COLO829 (cell line): ENCODE measurements at places on chromosomes 6 and 20.

DNA sequence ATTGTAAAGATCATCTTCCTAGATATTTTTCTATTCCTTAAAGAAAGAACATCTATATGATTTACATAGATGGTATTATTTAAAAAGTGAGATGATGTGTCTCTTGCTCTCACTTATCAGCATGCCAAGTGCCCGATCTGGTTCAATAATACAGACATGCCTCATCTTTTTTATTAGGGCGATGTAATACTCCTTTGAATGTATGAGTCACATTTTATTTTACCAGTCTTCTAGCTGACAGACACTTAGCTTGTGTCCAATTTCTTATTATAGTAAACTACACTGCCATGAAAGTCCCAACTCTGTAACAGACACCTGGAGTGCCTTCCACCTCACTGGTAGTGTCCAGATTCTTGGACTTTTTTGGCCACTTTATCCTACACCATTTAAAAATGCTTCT lies 586.6 kb upstream of the BTBD3 start:
- no peak for DNase-seq

DNA sequence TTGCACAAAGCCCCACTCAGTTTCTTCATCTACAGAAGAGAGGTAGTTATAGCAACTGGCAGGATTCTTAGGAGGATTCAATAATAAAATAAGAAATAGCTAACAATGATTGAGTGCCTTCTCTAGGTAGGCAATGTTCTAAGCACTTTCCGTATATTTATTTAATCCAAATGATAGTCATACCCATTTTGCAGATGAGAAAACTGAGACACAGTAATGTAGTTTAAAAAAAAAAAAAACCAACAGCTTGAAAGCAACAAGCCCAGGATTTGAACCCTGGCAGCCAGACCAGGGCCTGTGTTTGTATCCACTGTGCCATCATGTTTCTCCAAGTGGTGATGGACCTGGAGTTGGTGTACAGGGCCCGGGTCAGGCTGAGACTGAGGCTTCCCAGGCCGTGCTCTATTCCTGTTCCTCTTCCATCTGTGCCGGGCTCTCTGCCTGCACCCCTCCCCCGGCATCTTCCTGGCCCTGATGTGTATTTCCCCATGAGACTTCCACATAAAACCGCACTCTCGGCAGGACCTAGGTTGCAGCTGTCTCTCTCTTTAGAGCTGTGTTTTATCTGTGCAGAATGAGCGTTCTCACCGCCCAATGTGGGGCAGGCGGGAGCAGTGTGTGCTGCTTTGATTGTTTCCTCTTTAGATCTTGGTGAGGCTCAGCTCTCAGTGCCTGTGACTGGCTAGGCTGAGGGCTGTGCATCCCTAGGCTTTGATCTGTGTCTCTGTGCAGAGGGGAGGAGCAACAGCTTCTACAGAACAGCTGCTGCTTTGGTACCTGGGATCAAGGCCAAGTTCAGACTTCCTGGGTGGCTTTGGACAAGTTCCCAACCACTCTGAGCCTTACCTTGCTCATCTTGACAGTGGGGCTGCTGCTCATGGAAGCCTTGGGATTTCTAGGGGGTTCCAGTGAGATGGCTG lies 49.5 kb downstream of the TOX2 start:
- DNase-seq = no peak

DNA sequence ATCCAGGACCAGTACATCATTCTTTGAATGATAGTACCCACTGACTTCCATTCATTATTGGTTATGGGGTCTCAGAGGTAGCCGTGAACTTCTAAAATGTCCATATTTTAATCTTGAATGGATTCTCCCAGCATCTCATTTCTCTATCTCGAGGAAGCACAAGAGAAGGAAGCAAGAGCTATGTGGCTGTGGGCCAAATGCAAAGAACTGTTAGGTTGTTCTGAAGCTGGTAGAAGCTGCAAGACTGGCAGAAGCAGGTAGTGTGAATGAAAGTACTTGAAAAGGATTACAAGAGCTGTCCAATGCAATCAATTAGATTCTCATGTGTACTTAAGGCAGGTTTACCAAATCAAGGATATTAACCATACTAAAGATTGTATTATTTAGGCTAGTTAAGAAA lies 1131.8 kb downstream of the GRIK2 start:
- no peak for DNase-seq

GRCh38 chr6:82607998-82608725 lies 244.5 kb downstream of the TPBG start:
- DNase-seq = no peak

GRCh38 chr6:24394780-24395437 lies 7.8 kb upstream of the MRS2 start:
- DNase-seq = no peak

DNA sequence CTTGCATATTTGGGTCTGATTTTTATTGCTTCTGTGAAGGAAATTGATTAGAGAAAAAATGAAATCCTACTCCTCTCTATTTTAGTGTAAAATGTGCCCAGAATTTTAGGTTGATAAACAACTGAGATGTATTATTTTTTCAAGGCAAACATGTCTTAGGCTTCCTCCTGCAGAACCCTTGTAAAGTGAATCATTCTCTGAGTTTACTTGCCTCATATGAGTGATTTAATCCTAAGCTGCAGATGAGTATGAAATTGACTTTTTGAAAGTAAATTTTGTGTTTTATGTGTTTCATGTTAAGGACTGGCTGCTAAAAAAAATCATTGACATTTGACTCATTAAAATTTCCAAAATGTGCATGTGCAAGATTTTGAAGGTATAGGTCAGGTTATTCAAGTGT lies 138.5 kb upstream of the PHACTR1 start:
- no peak for DNase-seq

DNA sequence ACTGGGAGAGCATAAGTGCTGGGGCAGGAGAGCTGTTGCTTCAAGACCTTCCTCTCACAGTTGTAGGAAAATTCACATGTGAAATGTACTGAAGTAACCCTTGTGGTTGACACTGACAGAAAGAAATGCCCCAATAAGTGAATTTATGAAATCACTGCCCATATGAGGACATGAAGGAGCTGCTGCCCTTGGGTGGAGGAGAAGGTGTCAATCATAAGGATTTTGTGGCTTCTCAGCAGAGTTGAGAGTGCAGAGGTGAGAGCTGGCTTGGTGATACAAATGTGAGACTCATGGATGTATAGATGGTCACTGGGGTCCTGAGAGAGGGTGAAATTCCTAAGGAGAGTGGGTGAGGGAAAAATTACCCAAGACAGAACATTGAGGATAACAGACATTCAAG lies 33.9 kb upstream of the CMTR1 start:
- no peak for DNase-seq

DNA sequence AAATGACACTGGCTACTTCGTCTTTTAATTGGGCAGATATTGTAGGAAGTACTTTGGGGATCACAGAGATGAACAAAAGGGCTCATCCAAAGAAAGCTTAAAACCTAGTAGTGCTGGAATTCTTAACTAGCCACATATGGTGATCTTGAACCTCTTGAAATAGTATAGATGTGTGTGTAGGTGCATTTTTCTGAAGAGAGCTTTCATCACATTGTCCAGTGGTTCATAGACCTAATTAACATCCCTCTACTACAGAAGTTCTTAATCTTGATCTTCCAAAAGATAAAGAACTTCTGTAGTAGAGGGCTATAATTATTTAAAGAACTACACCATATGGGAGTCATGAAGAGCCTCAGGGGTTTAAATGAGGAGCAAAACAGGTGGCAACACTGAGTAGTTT lies 2.3 kb upstream of the PRIM2 start:
- no peak for DNase-seq

- DNase-seq = no peak
These were observed 20.2 kb upstream of the C6orf141 start for GRCh38 chr6:49530141-49530776.

DNA sequence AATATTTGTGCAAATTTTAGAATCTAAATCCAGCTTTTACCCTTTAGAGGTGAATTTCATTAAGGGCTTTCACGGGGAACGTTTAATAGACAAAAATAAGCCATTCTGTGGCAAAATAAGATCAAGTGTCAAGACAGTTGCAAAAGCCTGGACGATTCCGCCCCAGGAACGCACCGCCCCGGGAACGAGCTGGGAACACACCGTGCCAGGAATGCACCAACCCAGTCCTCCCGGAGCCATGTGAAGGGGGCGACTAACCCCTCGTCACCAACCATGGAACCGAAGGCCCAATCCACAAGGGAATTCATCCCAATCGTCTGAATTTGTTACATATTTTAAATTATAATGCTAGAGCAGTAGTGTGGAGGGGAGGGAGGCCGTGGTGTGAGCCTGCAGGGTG lies 20.8 kb upstream of the TCFL5 start:
- DNase-seq = no peak

GRCh38 chr20:50249447-50250388 lies 59.1 kb downstream of the CEBPB start:
- no peak for DNase-seq

GRCh38 chr6:115838763-115839401 lies 221.8 kb downstream of the FRK start:
- peak; percentile 28 for DNase-seq

DNA sequence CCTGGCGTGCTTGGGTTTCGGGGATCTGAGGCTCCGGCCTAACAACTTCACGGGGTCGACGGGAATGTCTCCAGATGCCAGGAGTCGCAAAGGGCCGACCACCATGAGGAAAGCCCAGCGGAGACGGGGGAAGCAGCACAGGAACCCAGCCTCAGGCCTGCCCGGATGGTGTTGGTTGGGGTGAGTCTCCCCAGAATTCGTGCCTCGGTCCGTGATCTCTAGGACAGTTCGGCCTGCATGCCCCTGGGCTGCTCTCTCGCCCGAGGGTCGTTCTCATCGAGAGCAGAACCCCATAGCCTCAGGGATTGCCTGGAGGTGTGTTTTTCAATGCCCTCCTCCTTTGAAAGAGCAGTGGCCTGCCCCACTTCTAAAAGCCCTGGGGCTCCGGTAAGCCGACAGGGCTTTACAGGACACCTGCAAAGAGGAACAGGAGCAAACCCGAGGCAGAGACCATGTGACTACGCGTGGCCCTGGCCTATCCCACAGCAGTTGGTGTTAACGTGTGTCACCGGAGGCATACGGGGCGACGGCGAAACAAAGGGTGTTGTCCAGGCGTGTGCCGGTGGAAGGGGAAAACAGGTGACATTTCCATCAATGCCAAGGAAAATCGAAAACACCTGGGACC lies 973.1 kb upstream of the DEFB115 start:
- DNase-seq = no peak

DNA sequence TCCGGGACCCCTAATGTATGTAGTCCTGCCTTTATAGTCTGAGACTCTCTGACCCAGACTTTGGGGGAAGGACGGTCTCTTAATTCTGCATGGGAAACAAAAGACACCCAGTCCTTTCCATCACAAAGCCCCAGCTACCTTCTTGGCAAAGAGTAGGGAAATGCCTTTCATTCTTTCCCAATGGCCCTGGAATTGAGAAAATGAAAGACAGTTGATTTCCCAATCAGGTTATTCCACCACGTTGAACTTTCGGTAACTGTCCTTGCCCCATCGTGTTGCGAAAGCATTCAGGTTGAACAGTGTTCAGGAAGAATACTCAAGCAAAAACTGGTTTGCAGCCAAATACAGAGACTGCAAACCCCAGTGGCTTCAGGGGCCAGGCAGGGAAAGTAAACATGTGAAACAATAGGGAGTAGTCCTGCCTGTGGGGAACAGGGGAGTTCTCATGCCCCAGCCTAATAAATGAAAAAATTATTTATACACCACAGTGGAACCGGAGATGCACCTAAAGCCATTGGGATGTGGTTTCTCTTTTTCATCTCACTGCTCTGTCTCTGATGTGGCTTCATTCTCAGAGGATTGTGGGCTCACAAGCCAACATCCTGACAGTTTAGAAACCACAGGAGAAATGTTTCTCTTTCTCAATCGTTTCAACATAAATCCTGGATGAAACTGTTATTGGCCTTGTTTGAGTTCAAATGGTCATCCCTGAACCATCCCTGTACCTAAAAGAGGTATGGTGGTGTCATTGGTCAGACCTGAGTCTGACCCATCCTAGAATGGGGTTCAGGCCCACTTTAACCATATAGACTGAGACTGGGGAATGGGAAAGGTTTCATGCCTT lies 44.2 kb upstream of the SLC9A8 start:
- no peak for DNase-seq

DNA sequence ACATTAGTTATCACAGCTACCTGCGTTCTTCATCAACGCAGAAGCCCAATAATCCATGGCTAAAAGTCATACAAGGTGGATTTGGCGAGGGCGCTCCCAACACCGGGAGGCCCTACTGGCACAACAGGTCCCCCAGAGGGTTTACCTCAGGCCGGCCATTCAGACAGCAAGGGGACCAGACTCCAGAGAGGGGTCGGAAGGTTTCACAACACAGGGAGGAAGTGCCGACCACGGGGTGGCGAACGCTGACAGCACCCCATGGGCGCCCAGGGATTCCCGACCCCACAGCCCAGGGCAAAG lies 1515.9 kb upstream of the DEFB115 start:
- DNase-seq = no peak

DNA sequence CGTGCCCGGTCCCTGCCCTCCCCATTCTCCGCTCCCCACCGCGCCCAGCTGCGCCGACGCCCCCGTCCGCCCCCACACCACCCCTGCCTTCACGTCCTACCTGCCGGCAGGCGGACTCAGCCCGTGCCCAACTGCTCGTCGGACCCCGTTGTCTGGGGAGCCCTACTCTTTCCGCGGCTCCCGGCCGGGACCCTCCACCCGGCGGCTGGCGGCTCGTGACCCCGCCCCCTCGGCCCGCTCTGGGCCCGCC lies at the start of gene SERAC1:
Gene SERAC1 (minus strand): TSS at position 223 of the 250 bp plus-strand sequence. CDS start 9,899 bp downstream, outside the sequence.
- DNase-seq = no peak

DNA sequence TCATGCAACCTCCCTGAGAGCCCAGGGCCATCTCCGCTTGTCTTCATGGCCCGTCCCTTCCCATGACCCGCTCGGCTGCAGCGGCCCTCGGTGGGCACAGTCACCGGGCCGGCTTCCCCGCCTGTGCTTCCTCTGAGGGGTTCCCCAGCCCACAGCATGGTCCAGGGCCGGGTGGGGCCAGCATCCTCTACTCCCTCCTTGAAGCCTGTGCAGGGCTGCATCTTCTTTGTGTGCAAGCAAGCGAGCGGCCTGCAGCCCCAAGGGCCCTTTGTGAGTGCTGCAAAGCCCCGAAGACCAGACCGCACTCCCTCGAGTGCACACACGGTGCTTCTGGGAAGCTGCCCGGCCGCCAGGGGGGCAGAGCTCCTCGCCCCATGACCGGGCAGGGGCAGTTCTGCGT lies 265.8 kb downstream of the TAF4 start:
- DNase-seq = no peak

DNA sequence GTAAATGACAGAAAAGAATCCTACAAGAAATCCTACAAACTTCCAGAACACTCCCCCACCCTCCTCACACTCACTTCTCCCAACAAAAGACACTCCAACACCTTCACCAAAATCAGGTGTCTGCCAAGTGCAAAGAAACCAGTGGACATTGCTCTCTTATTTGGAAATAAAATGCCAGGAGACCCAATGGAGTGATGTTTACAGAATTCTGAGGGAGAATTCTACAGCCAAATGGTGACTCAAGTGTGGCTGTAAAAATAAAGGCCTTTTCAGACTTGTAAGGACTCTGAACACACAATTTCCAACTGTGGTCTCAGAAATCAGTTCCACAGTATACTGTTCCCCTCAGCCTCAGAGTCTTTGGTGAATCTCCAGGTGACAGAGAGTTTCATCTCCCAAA lies 109.6 kb upstream of the CARMIL1 start:
- no peak for DNase-seq

GRCh38 chr20:50429412-50429811 lies 80.8 kb upstream of the PTPN1 start:
- no peak for DNase-seq

- DNase-seq = peak; percentile 63
These were observed 2.0 kb downstream of the SPAG4 start for GRCh38 chr20:35617397-35618262.
